Choroid plexus epithelial cell (primary cell): ENCODE measurements at places on chromosomes 4 and X.
A peak's percentile ranks its signal among the peaks of the same experiment; 100 is the strongest.

- peak; percentile 74 for DNase-seq
These were observed 42.3 kb upstream of the SRD5A3 start for GRCh38 chr4:55303760-55304165.

DNA sequence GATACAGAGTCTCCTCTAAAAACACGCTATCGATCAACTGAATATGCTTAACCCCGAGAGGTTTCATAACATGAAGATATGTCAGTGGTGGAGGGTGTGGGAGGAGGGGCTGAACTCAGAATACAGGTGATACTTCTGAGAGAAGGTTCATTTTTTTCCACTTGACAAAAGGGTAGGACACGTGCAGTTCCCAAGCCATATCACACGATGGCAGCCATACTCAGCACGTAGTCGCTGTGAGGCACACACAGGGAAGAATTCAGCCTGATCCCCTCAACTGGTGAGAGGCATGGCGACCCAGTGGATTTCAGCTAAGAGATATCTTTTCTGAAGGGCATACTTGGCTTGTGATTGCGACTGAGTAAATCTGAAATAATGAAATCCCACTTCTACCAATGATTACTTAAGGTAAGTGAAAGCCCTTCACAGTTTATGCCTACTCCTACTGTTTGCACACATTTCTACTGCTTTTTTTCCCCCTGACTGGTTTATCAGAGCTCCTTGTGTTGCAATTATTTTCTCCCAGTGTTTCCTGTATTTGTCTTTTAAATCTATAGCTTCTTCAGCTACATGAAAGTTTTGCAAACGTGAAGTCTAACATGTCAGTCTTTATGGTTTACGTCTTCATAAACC is 133.1 kb downstream of the CORIN start:
- peak; percentile 67 for DNase-seq

- DNase-seq: no peak
These were observed 170.1 kb downstream of the FRMPD4 start for GRCh38 chrX:12308420-12308819.

DNA sequence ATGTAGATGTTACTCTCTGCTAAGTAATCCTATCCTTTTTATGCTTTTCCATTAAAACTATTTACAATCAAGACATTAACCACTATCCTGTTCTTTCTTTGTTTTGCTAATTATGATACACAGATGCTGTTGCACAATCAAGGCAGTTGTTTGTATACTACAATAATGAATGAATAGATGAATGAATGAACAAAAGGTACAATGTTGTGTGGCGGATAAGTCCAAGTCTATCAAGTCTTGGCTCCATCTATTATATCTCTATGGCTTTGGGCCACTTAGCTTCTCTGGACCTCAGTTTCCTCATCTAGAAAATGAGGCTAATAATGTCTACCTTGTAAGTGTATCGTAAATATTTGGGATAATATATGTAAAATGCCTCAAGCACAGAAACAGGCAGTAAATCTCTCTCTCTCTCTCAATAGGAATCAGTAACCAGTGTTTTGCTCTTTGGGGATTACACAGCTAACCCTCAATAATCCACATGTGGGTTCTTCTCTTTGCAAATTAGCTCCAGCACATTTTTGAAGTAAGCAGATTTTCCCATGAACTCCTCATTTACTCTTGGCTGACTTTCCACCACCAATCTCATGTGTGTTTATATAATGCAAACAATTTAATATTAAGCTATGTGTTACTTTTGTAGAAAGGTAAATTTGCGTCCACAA is 27.8 kb upstream of the TSPAN5 start:
- DNase-seq: no peak

DNA sequence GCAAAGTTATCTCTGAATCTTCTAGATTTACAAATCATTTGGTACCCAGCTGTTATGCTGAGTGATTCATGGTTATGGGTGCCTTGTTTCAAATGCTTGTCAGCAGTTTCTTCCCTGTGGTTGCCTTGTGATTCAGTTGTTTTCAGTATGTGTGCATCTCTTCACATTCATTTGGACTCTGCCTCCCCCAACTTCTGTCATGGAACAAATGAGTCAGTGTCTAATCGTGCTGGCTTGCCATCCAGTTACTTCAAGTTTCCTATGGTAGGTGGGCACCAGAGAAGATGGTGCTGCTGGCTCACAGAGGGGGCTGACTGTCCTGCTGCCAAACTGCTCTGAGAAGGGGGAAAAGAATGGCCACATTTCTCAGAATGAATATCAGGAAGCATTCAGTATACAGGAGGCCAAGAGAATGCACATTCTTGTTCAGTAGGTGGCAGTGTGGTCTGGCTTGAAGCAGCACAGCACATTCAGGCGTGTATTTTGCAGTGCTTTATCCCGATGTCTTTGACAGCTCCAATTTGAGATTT is 260.9 kb downstream of the GLUD2 start:
- DNase-seq: peak; percentile 81

DNA sequence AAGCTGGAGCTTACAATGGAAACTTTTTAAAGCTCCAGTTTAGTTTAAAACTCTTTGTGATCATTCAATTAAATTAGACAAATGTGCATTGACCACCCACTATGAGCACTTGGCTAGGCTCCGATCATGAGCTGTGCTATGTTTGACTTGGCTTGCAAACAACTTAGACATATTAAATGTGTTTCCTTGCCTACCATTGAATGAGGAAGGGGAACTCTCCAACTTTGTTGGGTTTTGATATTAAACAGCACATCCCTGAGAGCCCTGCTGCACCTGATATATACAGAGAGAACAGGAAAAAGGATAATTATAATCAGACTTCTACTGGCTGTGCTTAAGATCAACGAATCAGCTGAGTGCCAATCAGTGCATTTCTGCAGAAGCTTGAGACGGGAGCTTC is 71.4 kb upstream of the ADGRL3 start:
- DNase-seq: peak; percentile 40

DNA sequence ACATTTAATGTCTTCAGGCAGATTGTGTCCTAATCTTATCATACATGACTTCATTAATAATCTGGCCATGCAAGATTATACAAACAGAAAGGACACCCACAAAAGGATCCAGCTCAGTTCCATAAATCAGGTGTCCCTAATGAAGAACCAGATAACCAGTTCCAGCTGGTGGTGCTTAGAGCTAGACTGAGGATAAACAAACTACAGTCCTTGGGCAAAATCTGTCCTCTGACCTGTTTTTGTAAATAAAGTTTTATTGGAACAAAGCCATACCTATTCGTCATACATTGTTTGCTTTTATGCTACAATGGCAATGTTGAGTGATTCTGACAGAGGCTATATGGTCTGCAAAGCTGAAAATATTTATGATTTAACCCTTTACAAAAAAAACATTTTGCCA is 199.5 kb downstream of the MID1IP1 start:
- DNase-seq: no peak
